ENCODE measurements at places on chromosomes 5 and 9.

- no peak for DNase-seq
Measured at GRCh38 chr5:462051-462481, 19.1 kb downstream of the EXOC3 start.

DNA sequence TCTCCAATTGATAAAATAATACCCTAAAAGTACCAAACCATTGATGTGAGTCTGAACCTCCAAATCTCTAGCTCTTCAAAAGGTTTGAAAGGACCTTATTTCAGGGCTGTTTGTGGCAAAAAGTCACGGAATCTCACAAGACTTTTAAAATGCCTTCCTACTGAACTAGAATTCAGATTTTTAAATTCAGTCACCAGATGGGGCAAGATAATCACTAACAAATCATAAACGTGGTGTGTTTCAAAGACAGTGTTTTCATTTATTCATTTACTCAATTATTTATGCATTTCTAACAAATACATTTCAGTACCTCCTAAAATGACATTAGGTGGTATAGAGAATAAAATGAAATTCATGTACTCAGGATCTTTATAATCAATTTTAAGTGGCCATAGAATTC, 68.2 kb upstream of the SMC2 start:
- DNase-seq = no peak

GRCh38 chr9:89916001-89916597, 311.3 kb downstream of the GADD45G start:
- no peak for DNase-seq

- no peak for DNase-seq
Measured at GRCh38 chr5:138725818-138726416, 27.3 kb upstream of the CTNNA1 start.

DNA sequence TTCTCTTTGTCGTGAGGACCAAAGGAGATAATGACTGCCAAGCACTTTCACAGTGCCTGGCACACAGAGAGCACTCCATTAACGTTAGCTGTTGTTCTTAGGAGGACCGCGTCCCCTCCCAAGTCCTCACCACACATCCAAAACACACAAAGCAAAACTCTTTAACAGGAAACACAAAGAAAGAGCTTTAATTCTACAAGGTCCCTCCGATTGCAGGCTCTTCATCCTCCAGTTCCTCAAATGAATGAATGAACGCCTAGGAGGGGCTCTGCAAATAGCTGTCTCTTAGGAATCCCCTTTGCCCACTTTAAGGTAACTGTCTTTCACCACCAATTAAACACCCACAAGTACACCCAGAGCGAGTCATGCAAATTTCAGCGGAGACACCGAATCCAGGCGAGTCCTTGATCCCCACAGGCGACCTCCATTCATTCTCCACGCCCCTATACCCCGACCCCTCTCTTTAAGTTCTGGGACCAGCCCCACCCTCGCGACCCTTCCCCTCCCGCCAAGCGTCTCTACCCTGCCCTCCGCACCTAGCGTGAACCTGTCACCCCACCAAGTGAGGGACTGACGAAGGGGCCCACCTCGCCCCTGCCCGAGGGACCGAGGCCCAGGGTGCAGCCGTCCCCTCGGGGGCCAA, 644 bp downstream of the TSC1 start:
- DNase-seq = no peak

GRCh38 chr5:136086783-136087566, 45.7 kb upstream of the SMAD5 start:
- no peak for DNase-seq

All from D721Med (cell line).